Neural progenitor cell (in vitro differentiated cells): ENCODE measurements at places on chromosomes 11 and 22. TPM values are rescaled to one million over a fixed set of nuclear protein-coding genes. Genes with fewer than 3 reads are reported as not detected.

- no peak for DNase-seq
These were observed 4.9 kb downstream of the TSKU start for GRCh38 chr11:76787911-76788596.

HEPHL1 gene
- 0.02 TPM in 1 of 2 replicates, not detected in the other for total RNA-seq

DNA sequence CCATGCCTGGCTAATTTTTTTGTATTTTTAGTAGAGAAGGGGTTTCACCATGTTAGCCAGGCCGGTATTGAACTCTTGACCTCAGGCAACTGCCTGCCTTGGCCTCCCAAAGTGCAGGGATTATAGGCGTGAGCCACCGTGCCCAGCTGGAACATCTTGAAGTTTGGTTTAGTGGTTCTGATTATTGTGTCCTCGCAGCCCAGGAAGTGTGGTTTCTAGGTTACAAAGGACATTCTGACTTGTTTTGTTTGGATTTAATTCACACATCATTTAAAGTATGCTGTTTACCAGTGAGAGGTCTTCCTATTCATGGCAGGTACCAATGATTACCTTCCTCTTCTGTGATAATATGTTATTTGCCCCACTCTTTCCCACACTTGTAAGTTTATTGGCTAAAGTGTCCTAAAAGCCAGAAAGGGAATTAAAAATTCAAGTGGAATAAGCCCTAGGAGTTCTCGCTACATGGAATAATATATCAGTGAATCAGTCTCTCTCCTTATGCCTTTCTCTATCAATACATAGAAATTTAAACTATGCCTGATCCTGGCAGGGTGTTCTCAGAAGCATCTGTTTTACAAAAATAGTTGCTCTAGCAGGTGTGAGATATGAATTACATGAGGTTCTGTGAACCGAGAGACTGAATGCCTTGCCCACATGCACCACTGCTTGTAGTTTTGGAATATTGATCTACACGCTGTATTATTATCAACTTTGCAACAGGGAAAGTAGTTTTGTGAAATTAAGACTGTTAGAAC lies 263.1 kb downstream of the DDX10 start:
- DNase-seq: no peak

GRCh38 chr11:58567889-58568512 lies 7.7 kb downstream of the LPXN start:
- DNase-seq: peak; percentile 71

CCDC188 gene
- total RNA-seq: not detected in 2 replicates

GRCh38 chr11:69515271-69516245 lies 34.1 kb downstream of the LINC01488 start:
- no peak for DNase-seq

DNA sequence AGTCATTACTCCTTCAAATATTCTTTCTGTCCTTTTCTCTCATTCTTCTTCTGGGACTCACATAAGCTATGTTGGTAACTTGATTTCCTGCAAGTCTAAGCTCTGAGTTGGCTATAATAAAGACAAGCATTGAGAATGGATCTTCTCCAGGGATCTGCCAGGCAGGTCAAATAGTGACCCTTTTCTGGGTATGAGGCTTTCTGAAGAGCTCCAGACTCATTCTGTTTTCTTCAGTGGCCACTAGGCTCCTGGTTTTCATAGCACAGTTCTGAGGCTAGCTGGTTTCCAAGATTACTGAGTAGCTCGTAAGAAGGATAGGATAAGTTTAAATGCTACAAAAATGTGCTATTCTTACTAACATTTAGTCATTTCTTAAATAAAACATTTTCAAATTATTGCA lies 38.3 kb downstream of the TMPRSS5 start:
- DNase-seq: no peak

DNA sequence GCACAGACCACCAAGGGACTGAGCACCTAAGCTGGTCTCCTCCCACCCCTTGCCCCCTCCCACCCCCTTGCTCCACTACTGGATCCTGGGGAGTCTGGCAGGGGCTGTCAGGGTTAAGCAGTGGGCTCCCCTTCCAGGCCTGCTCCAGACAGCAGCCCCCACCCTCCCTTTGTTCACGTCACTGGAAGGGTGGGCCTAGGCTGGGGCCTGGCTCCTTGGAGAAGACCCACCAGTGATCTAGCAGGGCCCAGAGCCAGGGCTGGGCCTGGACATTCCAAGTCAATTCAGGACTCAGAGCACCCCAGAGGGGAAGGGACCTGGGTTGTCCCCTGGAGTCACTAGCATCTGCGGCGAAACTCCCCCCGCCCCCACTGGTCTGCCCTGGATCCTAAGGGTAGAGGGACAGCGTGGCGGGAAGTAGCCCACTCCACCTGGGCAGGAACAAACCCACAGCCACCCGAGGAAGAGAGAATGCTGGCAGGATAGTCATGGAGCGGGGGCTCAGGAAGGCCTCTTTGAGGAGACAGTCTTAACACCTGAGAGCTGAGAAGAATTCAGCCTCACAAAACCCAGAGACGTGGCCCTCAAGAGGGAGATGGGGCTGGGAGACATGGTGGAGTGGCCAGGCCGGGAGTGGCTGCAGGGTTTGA lies 45.8 kb downstream of the IGLL1 start:
- DNase-seq: no peak

PRODH gene
- total RNA-seq: 9.3 and 18.8 TPM in 2 replicates

DNA sequence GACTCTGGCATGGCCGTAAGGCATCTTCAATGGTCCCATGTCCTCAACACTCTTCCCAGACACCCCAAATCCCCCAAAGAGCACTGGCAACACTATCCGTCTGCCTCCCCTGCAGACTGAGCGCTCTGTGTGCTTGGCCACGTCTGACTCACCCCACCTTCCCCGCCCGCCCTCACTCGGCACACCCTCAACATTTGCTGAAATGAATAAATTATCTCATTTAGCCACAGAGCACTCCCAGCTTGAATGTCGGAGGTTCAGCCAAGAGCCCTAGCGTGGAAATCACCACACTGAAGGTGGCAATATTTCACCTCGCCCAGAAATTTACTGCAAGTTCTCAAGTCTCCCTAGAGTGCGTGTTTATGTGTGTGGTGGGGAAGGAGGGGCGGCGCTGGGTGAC lies 46.6 kb upstream of the TCF20 start:
- DNase-seq: no peak

- no peak for DNase-seq
These were observed 10.5 kb upstream of the TH start for GRCh38 chr11:2182075-2182474.

PAX6 gene
- total RNA-seq: 190 and 215 TPM in 2 replicates

- DNase-seq: peak; percentile 37
These were observed 71.6 kb downstream of the TEAD1 start for GRCh38 chr11:12745787-12746186.

STIM1 gene
- total RNA-seq: 17.3 and 18.9 TPM in 2 replicates

GRCh38 chr11:36512016-36512415 lies 1.9 kb upstream of the TRAF6 start:
- DNase-seq: no peak

TESMIN gene
- total RNA-seq: 7.4 and 8.1 TPM in 2 replicates

HBD gene
- not detected in 2 replicates for total RNA-seq

DNA sequence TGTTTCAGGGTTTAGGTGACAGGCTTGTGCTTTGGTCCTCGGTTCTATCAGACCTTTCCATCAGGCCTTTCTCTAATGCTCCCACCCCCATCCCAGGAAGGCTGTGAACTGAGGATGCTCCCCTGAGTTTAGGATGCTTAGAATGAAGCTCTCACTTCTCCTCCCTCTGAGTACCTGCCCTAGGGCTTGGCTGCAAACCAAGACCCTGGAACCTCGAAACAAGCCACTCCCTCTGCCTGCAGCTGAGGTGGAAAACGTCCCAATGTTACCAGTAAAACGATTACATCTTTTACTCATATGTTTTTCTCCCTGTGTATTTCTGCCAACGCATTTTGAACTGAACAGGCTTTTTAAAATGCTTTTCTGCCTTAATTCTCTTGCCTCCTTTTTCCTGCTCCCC lies 54.5 kb upstream of the BMAL1 start:
- no peak for DNase-seq

- DNase-seq: no peak
These were observed 121.7 kb downstream of the BRD1 start for GRCh38 chr22:49705972-49706352.

DNA sequence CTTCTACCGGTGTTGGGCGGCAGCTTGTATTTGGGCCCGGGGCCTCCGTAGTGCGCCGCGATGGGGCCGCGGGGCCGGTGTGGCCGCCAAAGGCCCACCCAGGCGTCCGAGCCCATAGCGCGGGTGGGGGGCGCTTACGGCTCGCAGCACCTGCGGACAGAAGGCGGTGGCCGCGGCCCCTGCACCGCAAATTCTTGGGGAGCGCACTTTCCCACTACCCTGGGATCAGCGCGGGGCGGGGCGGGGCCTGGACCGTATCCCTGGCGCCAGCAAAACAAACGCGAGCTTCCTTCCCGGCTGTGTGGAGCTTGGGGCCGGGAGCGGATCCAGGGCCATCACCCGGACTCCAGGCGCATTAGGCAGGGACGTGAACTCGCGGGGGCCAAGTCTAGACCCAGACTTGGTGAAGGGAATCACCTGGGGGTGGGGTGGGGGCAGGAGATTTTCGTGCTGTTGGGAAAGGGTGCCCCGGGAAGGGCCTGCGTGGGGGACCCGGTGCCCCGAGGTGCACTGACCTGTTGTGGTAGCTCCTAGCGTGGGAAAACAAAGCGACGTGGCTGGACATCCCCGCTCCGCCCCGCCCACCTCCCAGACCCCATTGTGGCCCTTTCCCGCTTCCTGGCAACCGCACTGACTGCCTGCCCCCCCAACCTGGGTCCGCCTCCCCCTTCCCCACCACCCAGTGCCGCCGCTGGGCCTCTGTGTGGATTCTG lies 2.3 kb upstream of the TYMP start:
- peak; percentile 76 for DNase-seq

- no peak for DNase-seq
These were observed 396 bp downstream of the OSBP start for GRCh38 chr11:59615120-59615636.

DNA sequence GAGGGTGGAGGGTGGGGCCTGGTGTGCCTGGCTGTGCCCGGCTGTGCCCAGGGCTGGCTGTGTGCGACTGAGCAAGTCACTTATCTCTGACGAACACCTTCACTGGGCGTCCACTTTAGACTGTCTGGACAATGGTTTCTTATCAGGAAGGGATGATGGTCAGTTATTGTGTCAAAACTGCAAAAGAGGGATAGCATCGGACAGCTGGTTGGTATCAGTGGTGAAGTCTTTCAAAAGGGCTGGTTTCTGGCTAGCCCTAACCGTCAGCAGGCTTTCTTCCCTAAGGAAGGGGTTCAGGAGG lies 4.1 kb upstream of the MGAT3 start:
- no peak for DNase-seq

DNA sequence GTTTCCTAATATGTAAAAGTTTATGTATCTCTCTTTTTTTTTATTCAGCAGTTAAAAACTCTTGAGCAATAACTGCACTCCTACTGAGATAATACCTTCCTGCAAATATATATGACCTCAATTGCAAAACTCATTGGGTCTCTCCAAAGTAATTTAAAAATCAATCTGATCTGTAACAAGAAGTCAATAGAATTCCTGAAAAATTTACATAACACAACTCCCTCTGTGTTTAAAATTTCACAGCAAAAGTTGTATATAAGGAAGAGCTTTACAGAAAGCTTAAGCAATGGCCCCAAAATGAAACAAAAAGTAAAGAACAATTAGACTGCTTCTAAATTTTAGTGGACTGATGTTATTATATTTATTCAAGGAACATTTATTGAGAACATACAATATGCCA lies 313.4 kb downstream of the DLG2 start:
- DNase-seq: no peak

DNA sequence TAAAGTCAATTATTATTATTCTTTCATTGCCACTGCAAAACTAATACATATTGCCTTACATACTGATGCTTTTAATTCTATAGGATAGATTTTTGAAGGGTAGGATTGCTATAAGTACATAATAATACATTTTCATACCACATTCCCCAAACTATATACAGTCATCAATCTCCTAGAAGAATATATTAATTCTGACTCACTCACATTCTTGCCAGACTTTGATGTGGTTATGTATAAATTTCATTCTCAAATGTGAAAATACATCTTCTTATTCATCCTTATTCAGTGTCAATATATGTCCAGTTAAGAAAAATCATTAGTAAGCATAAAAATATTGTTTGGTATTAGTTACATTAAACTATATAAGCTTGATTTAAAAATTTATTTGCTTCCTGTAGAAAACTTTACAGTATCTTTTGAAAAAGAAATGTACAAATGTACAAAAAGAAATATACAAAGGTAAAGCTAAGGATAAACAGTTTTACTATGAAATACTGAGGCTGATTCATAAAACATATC lies 458.8 kb upstream of the CNTN5 start:
- DNase-seq: no peak

SAA2 gene
- total RNA-seq: not detected in 2 replicates

- DNase-seq: peak; percentile 50
These were observed 859.3 kb downstream of the BRD1 start for GRCh38 chr22:48968201-48968959.

DNA sequence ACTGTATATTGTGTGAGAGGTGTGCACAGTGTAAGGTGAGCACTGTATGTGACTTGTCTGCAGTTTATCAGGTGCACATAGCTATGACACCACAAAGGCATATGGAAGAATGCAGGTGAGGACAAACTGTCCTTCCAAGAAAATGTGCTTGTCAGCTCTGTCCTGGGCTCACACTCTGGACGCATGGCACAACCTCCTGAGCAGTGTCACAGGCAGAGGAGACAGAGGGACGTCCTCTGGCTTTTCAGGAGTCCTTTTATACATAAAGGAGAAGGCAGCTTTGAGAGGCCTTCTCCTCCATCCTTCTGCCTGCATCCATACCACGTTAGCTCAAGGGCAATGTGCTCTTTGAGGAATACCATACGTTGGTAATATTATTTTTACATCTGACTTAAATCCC lies 7.5 kb upstream of the MYOD1 start:
- no peak for DNase-seq

DNA sequence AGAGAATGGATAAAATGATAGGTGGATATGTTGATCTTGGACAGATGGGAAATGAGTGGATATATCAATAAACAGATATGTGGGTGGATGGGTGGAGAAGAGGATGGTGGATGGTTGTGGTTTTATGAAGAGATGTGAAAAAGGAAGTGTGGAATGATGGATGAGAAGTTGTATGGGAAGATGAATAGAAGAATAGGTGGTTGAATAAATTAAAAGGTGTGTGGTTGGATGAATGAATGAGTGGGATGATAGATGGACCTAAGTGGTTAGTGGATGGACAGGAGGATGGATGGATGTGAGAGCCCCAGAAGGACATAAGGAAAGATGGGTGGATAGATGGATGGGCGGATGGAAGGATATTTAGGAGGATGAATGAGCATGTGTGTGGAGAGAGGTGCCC lies 913 bp upstream of the CD44 start:
- DNase-seq: no peak

SEC14L6 gene
- total RNA-seq: 2.4 and 2.7 TPM in 2 replicates

GRCh38 chr11:102346456-102346747 lies 612 bp upstream of the BIRC2 start:
- no peak for DNase-seq

DNA sequence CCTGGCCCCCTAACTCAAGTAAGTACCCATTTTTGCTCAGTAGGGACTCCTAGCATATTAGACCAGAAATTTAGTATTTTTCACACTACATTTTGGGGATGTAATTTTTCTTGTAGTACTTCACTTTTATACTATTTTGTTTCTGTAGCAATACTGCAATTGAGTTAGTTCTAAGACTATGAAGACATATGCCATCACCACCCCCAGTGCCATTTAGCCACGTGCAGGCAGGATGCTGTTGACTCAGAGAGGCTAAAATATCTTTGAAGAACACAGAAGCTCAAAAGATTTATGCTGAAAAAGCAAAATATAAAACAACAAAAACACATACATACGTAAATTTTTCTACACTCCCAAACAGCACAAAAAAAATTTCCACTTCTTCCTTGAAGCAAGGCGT lies 29.1 kb upstream of the DLAT start:
- no peak for DNase-seq

ARHGAP20 gene
- not detected in 2 replicates for total RNA-seq
